ENCODE measurements at places on chromosomes 16 and 17. TPM values are rescaled to one million over a fixed set of nuclear protein-coding genes. Genes with fewer than 3 reads are reported as not detected.

DNA sequence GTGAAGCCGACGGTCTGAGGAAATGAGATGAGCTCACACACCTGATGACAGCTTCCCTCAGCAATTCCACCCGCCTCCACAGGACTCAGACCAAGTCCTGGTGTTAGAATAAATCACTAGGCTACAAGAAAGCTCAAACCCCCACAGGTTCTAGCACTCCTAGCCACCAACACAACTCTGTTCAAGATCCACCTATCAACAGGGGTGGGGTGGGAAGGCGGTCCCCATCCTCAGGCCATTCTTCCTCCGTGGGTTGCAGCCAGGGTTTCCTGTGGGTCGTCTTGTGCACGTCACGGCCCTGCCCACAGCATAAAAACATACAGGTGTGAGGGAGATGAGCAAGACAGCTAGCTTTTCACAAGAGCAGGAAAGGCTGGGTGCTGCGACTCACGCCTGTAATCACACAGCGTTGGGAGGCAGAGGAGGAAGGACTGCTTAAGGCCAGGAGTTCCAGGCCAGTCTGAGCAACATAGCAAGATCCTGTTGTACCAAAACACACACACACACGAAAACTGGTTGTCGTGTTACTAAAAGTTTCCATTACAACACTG is 81.1 kb downstream of the ANKRD11 start:
- no peak for DNase-seq

GRCh38 chr16:75286389-75286788 is 35.0 kb upstream of the BCAR1 start:
- DNase-seq: no peak

- DNase-seq: no peak
Measured at GRCh38 chr17:67011527-67012175, 32.7 kb upstream of the CACNG1 start.

GRCh38 chr17:59338498-59338897 is 7.0 kb downstream of the YPEL2 start:
- no peak for DNase-seq

KRT12 gene
- total RNA-seq: not detected

Data from MG63 (cell line).